ENCODE measurements at places on chromosomes 1 and 21.

DNA sequence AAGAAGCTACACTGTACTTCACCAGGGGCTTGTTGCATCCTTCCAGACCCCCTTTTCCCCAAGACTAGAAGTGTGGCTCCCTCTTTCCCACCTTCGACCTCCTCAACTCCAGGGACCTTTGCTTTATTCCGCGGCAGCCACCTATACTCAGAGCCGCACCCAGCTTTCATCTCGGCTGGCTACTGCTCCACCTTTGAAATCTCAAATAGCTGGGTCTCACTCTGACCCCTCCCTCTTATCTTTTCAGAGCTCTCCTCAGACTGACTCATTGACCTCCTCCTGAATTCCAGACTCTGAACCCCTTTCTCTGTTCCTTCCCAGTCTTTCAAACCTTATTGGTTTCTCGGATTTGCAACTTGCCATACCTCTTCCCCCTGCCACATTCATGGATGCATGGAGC, 144.7 kb upstream of the JUN start:
- no peak overlapping the region for H3K27ac ChIP-seq
- no peaks in the 10 kb centered on the region for H3K27me3 ChIP-seq
- H3K4me3 ChIP-seq = no peak overlapping the region
- no peaks in the 10 kb centered on the region for H3K4me1 ChIP-seq

DNA sequence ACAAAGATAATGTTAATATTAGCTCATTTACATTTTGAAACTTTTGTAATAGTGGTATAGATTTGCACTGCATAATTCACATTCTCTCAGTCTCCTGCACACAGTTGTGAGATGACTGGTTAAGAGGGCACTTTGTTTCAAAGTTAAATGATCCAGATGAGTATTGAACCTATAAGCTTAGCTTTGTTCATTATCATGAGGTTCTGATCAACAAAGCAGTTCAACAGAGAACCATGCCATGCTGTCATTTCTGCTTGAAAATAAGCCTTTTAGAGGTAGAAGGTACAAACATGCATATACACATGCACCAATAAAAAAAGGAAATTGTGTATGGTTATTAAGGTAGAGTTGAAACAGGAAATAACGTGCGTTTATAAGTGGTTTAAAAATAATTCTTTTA, 4.8 kb downstream of the RAP1A start:
- H3K36me3 ChIP-seq = no peaks in the 10 kb centered on the region
- no peaks in the 10 kb centered on the region for H3K4me1 ChIP-seq
- H3K4me3 ChIP-seq = no peak overlapping the region
- H3K27me3 ChIP-seq = no peaks in the 10 kb centered on the region
- H3K27ac ChIP-seq = no peak overlapping the region

GRCh38 chr1:220804202-220804586, 17.5 kb downstream of the MTARC1 start:
- H3K27me3 ChIP-seq = no peaks in the 10 kb centered on the region
- no peak for DNase-seq
- H3K4me1 ChIP-seq = no peaks in the 10 kb centered on the region
- H3K36me3 ChIP-seq = no peaks in the 10 kb centered on the region

- H3K27me3 ChIP-seq = no peaks in the 10 kb centered on the region
- peak within 1 kb of the TSS; percentile 71 for H3K4me3 ChIP-seq
- H3K4me1 ChIP-seq = peaks cover 6% of the 10 kb centered on the region
- peak within 1 kb of the TSS; percentile 64 for H3K27ac ChIP-seq
- no peaks in the 10 kb centered on the region for H3K36me3 ChIP-seq
These were observed at the start of gene TTC4 for GRCh38 chr1:54715493-54716298. TTC4 (plus strand) TSS chr1:54715861; CDS start chr1:54715909, 48 bp downstream.

GRCh38 chr1:60831780-60832179, 250.6 kb upstream of the NFIA start:
- no peaks in the 10 kb centered on the region for H3K4me1 ChIP-seq
- no peak overlapping the region for H3K27ac ChIP-seq
- H3K36me3 ChIP-seq = no peaks in the 10 kb centered on the region
- DNase-seq = no peak

DNA sequence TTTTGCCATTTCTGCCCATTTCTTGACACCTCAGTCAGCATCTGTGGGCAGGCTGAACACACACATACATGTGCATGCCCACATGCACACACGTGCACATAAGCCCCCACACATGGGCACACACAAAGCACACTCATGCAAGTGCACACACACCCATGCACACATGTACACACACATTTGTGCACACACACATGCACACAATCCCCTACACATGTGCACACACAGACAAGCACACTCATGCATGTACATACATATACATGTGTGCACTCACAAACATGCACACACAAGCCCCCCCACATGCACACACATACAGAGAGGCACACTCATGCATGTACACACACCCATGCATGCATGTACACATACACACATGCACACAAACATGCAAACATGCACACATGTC, 83.5 kb upstream of the ACTRT2 start:
- H3K27ac ChIP-seq = no peak overlapping the region
- H3K36me3 ChIP-seq = no peaks in the 10 kb centered on the region
- H3K27me3 ChIP-seq = peaks cover 5% of the 10 kb centered on the region

DNA sequence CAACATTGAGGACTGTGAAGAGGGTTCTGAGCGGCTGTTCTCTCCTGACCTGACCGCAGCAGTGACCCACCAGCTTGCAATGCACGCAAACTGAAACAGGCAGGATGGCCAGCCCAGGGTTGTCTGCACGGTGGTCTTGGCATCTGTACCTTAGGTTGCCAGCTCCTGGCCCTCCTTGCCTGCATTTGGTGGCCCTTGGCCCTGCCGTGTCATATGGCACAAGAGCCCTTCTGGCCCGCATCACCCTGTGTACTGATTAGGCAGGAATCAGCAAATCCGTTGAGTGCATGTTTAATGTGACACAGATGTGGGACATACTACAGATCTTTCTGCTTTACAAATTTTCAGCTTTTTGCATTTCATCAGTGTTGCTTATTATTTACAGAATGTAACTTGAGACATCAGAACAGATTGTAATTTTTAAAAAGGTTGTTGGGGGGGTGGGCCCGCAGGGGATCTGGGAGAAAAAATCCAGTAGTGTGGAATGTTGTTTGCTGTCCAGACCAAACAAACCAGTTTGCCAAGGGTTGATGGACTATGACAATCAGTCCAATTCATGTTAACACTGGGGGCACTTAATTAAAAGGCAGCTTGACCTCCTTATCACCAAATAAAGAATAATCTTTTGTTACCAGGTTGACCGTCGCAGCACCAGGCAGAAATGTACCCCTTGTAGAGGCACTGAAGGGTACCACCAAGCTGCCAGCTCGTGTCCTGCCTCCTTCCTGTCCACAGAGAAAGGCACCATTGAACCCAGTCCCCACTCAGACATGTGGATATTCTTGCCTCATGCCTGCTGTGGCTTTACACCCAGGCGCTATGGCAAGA, 132.6 kb downstream of the DHRS3 start:
- H3K27ac ChIP-seq = peak overlapping the region; percentile 69
- no peaks in the 10 kb centered on the region for H3K36me3 ChIP-seq
- no peaks in the 10 kb centered on the region for H3K27me3 ChIP-seq
- H3K4me1 ChIP-seq = peaks cover 7% of the 10 kb centered on the region
- H3K4me3 ChIP-seq = no peak overlapping the region

- H3K4me1 ChIP-seq = no peaks in the 10 kb centered on the region
- DNase-seq = no peak
- no peaks in the 10 kb centered on the region for H3K27me3 ChIP-seq
- H3K4me3 ChIP-seq = no peak overlapping the region
- H3K36me3 ChIP-seq = no peaks in the 10 kb centered on the region
- H3K27ac ChIP-seq = no peak overlapping the region
These were observed 9.8 kb upstream of the CSF3R start for GRCh38 chr1:36492491-36492890.

GRCh38 chr1:85569122-85569521, 11.4 kb upstream of the CCN1 start:
- no peaks in the 10 kb centered on the region for H3K36me3 ChIP-seq
- no peak overlapping the region for H3K4me3 ChIP-seq
- H3K27me3 ChIP-seq = no peaks in the 10 kb centered on the region
- H3K4me1 ChIP-seq = no peaks in the 10 kb centered on the region
- peak overlapping the region; percentile 14 for H3K27ac ChIP-seq
- DNase-seq = no peak

GRCh38 chr1:82445827-82446226, 645.1 kb downstream of the ADGRL2 start:
- H3K27ac ChIP-seq = no peak overlapping the region
- no peaks in the 10 kb centered on the region for H3K36me3 ChIP-seq
- no peak for DNase-seq
- H3K4me3 ChIP-seq = no peak overlapping the region
- no peaks in the 10 kb centered on the region for H3K4me1 ChIP-seq

All from breast epithelium (tissue), 4 donors.